ENCODE measurements at places on chromosomes 4 and X. TPM values are rescaled to one million over a fixed set of nuclear protein-coding genes. Genes with fewer than 3 reads are reported as not detected.

The TMSB15A gene
- not detected for total RNA-seq

The PRDM8 gene
- 21.9 TPM for total RNA-seq

The PABPC1L2A gene
- total RNA-seq: not detected

The PRKG2 gene
- 0.63 TPM for total RNA-seq

The GAGE2A gene
- not detected for total RNA-seq

The ING2 gene
- total RNA-seq: 13.3 TPM

The NHSL2 gene
- total RNA-seq: 7.9 TPM

The BANK1 gene
- total RNA-seq: 0.68 TPM

DNA sequence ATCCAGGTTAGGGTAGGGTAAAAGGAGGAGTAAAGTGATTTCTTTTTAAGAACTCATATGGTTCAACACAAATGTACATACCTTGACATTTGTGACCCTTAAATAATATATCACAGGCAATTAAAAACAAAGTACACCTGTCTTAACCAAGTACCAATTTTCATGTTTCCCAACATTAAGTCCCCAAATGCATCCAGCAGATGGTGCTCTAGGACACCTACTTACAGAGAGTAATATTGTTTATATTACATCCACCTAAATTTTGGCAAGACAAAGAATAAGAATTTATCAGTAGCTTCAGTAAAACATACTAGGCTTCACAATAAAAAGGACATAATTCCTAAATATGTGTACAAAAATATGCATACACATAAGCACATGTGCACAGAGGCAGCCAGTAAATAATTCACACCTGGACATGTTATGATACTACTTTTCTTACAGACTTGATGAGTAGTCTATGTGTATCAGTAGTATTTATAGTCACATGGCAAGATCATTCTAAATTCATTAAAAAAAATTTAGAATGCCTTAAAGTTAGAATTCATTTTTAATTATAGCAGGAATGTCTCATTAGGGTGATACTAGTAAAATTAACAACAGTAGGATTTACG is 219.7 kb downstream of the DCLK2 start:
- DNase-seq: peak; percentile 37
- H3K4me1 ChIP-seq: peaks cover 4% of the 10 kb centered on the region
- peaks cover 2% of the 10 kb centered on the region for H3K36me3 ChIP-seq
- H3K27ac ChIP-seq: no peak overlapping the region
- no peak overlapping the region for H3K4me3 ChIP-seq

DNA sequence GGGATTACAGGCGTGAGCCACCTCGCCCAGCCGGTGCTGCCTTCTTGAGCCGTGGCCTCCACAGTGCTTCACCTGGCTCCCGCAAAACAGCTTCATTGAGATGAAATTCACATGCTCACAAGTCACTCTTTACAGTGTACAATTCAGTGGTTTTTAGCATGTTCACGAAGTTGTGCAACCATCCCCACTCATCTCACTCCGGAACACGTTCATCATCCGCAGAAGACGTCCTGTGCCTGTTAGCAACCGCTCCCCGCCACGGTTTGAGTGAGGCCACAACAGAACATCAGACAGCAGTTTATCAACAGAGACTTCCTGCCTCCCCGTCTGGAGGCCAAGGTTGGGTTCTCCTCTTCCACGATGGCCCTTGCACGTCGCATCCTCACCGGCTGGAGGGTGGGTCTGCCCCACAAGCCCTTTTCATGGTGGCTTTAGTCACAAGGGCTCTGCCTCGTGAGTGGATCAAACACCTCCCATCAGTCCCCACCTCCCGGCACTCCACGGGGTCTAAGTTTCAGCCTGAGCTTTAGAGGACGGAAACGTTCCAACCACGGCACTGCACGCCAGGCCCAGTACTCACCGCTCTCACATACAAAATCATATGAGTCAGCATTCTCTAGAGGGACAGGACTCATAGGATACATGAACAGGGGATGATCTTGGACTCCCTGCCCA is 29.6 kb upstream of the SPON2 start:
- peak overlapping the region; percentile 99 for H3K27ac ChIP-seq

DNA sequence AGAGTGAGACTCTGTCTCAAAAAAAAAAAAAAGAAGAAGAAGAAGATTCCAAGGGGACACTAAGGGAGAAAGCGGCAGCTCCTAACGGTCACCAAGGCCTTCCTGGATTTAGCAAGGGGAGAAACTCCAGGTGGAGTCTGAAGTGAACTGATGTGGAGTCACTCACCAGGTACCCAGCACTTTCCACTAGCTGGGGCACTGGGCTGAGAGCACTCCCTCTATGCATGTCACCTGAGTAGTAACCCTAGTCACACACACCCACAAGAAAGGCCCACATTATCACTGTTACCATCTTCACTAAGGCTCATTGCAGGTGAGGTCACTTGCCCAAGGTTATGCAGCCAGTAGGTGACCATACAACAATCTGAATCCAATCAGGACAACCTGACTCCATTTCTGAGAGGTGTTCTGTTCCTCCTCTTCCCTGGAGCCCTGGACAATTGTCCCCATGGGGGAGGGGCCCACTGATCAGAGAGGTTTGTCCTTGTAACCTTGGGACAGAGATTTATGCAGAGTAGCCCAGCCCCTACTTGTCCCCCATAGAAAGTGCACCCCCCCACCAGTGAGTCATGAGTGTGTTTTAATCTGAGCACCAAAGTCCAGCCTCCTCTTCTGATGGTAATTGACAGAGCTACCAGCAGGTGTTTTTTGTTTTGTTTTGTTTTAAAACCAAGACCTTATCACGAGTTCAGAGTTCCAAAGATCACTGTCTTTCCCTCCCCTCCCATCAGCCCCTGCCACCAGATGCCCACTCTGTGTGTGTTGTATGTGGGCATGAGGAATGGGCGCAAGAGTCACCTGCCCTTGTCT is 5.9 kb upstream of the SASH3 start:
- peaks cover 85% of the 10 kb centered on the region for H3K4me1 ChIP-seq
- peak overlapping the region; percentile 95 for H3K27ac ChIP-seq
- peaks cover 3% of the 10 kb centered on the region for H3K36me3 ChIP-seq
- DNase-seq: no peak
- no peak overlapping the region for H3K4me3 ChIP-seq

DNA sequence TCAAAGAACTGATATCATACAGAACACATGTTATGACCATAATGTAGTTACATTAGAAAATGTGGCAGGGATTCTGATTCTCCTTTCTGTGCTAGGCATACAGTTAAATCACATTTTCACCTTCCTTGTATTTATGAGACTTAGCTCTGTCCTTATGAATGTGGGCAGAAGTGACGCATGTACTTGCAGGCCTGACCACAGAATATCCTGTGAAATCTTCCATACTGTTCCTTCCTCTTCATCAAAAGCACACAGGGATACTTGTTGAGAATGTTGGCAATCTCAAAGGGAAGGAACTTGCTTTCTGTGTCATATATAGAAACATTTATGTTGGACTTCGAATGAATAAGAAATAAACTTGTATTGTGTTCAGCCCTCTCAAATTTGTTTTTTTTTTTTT is 17.2 kb upstream of the MYOZ2 start:
- H3K4me1 ChIP-seq: peaks cover under 1% of the 10 kb centered on the region
- H3K36me3 ChIP-seq: no peaks in the 10 kb centered on the region
- peaks cover 2% of the 10 kb centered on the region for H3K27me3 ChIP-seq
- DNase-seq: no peak
- H3K4me3 ChIP-seq: no peak overlapping the region

- DNase-seq: no peak
- H3K27me3 ChIP-seq: peaks cover 2% of the 10 kb centered on the region
- H3K36me3 ChIP-seq: no peaks in the 10 kb centered on the region
- no peak overlapping the region for H3K4me3 ChIP-seq
- H3K4me1 ChIP-seq: no peaks in the 10 kb centered on the region
These were observed 152.3 kb downstream of the COL4A6 start for GRCh38 chrX:108285918-108286317.

- DNase-seq: no peak
- H3K27ac ChIP-seq: no peak overlapping the region
- H3K27me3 ChIP-seq: peaks cover 6% of the 10 kb centered on the region
- H3K4me3 ChIP-seq: no peak overlapping the region
These were observed 45.5 kb downstream of the PRDM5 start for GRCh38 chr4:120877021-120877420.

DNA sequence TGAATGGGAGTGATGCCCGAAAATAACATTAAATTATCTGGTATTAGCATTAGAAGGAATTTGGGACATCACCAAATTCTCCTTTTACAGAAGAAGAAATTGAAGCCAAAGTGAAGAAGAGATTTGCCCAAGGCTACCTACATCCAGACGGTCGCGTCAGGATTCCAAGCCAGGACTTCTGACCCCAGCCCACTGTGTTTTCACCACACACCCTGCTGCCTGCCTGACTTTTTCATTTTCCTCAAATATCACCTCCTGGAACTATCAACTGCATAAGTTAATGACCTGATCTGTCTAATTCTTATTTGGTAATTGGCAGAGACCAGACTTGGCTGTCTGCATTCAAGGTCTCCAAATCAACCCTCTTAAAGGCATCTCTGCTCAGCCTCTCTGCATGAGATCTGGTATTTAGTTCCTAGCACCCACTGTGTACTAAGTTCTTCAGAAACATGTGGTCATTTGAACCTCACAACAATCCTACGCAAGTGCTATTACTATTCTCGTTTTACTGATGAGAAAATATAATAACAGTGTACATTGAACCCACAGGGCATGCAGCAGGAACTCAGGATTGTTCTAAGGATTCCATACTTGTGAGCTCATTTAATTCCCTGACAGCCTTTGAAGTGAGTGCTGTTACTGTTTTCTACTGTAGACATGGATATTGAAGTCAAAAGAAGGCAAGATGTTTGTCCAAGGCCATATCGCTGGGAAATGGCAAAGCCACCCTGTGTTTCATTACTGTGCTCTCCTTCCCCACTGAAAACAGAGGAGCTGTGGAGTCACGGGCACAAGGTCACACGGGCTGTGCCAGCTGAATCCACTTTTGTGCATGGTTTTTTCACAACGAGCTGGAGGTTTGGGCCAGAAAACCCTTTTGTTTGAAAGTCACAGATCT is 195.2 kb upstream of the C1QTNF7 start:
- no peaks in the 10 kb centered on the region for H3K36me3 ChIP-seq
- H3K27me3 ChIP-seq: no peaks in the 10 kb centered on the region
- H3K27ac ChIP-seq: no peak overlapping the region

DNA sequence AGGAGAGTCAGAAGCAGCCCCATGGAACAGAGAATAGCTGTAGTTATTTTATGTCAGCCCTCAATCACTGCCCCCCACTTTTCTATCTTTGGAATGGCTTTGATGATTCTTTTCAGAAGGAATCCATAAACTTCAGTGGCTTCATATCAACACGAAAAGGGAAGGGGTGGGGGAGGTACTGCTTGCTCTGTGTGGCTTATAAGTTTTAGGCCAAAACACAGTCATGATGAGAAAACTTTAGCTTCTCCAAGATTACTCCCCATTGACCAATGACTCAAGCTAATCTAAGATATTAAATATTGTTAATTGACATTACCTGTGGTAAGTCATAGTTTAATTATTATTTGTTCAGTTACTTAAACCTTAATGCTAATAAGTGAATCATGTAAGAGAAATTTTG is 669.6 kb upstream of the FAM241A start:
- no peaks in the 10 kb centered on the region for H3K36me3 ChIP-seq
- DNase-seq: no peak
- H3K27me3 ChIP-seq: no peaks in the 10 kb centered on the region
- H3K4me1 ChIP-seq: no peaks in the 10 kb centered on the region
- no peak overlapping the region for H3K4me3 ChIP-seq

DNA sequence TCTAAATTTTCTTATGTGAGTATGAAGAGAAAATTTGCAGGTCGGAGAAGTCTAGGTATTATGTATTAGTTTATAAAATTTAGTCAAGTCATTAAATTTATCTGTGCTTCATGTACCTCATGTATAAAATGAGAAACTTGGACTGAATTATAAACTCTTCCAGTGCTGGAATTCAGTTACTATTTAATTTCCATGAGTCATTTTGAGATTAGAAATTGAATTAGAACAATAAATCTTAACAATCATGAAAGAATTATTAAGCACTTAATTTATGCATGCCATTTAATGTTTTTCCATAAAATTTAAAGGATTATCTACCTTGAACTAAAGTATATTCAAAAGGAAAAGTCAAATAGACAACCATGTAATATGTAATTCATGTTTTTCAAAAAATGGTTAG is 195.8 kb downstream of the MAD2L1 start:
- no peak for DNase-seq
- no peaks in the 10 kb centered on the region for H3K27me3 ChIP-seq
- no peak overlapping the region for H3K27ac ChIP-seq
- H3K4me3 ChIP-seq: no peak overlapping the region

DNA sequence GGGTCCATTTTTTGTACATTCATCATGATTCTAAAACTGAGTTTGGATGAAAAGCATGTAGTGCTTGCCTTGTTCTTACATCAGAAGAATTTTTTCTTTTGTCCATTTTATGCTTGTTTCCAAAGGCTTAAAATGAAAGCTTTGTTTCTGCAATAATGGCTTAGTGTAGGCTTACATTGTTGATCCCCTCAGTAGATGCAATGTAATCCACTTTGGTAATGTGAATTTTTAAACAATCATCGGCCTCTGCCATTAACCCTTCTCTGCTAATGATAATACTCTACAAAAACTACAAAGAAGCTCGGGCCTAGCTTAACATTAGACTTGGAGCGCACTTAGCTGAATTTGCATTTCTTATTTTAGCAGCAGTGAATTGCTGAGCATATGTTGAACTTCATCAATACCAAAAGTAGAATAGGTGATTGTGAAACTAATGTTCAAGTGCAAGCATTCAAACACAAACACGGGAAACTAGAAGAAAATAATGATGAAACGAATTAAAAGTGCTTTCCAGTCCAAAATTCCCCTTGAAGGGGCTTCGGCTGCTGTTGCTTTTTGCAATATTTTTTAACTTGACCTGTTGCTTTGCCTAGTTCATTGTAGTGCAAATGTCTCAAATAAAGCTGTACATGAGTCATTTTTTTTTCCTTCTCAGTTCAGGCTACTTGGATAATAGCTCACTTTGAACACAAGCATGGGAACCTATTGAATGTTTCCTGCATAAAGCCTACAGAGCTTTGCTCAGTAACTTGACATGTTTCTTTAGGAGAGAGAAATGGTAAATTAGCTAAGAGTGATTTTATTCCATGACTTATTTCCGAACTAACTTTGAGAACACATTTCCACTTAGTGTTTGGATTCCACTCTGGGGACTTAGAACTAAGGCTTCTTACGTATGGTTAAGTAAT is 66.5 kb downstream of the SLIT2 start:
- H3K27me3 ChIP-seq: no peaks in the 10 kb centered on the region
- H3K27ac ChIP-seq: no peak overlapping the region
- no peak for DNase-seq
- H3K36me3 ChIP-seq: no peaks in the 10 kb centered on the region
- no peak overlapping the region for H3K4me3 ChIP-seq
- no peaks in the 10 kb centered on the region for H3K4me1 ChIP-seq

- H3K4me1 ChIP-seq: no peaks in the 10 kb centered on the region
- H3K36me3 ChIP-seq: peaks cover 29% of the 10 kb centered on the region
- H3K27ac ChIP-seq: no peak overlapping the region
- H3K27me3 ChIP-seq: no peaks in the 10 kb centered on the region
- no peak for DNase-seq
These were observed 62.2 kb downstream of the PRKX start for GRCh38 chrX:3651277-3651676.

- H3K27me3 ChIP-seq: peaks cover 30% of the 10 kb centered on the region
- no peak overlapping the region for H3K27ac ChIP-seq
- peaks cover 4% of the 10 kb centered on the region for H3K4me1 ChIP-seq
- H3K4me3 ChIP-seq: peak overlapping the region; percentile 13
These were observed 485 bp downstream of the AADAT start for GRCh38 chr4:170089274-170089667.
